ENCODE measurements at places on chromosomes 1 and 21. TPM values are rescaled to one million over a fixed set of nuclear protein-coding genes. Genes with fewer than 3 reads are reported as not detected.

Gene CDCA8
- polyA plus RNA-seq = 5.8 TPM

- DNase-seq = no peak
Observed at GRCh38 chr1:9630331-9631111, 21.0 kb upstream of the PIK3CD start.

- no peak for DNase-seq
Observed at GRCh38 chr1:14017531-14017961, 317.6 kb downstream of the PRDM2 start.

- DNase-seq = no peak
Observed at GRCh38 chr1:223248001-223248769, 105.1 kb upstream of the TLR5 start.

- no peak for DNase-seq
Observed at GRCh38 chr1:9380711-9381110, 88.0 kb downstream of the SPSB1 start.

DNA sequence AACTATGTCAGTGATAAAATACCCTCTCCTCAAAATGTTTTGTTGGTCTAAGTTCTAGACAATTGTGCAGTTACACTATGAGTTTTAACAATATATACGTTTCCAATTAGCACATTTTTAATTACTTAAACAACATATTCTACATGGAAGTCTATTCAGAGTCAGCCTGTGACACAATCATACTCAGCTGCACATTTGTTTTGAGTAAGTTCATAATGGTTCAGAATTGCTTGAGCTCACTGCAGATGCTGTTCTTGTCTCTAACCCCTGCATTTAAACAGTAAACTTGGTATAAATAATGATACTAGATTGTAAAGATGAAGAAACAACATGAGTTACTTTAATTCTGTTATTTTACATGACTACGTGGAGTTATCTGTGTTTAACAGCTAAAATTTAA is 30.6 kb downstream of the CDKN2C start:
- DNase-seq = no peak

DNA sequence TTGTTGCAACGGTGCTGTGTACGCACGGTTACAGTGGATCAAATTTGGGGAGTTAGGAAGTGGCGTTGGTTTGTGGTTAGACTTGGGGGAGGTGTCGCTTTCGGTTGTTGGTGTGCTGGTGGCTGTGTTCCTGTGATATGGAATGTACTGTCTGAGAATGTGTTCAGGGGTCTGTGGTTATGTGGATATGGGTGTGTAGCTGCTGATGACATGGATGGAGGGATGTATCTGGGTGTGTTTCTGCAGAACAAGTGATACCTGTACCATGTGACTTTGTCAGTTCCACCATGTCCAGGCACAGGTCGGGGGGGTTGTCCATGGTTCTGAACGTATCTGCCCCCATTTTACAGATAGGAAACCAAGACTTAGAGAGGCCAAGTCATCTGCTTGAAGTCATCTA is 22.7 kb downstream of the PAX7 start:
- DNase-seq = peak; percentile 55

- no peak for DNase-seq
Observed at GRCh38 chr1:41476807-41477361, 7.6 kb downstream of the EDN2 start.
